ENCODE measurements at places on chromosomes 7 and 10.

DNA sequence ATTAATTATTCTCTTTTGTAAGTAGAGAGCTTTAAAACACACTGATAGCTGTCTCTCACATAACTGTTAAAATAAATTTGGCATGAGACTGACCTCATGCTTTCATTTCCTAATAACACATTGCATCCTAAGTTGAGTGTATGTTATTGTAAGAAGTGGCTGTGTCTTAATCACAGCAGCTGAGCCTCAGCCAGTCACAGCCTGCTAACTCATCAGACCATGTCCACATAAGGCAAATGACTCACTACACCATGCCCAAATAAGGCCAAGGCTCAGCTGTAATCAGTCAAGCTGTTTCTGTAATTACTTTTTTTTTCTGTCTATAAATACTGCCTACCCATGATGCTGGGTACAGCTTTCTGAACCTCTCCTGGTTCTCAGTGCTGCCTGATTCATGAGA is 860.9 kb downstream of the XPNPEP1 start:
- no peak for DNase-seq

DNA sequence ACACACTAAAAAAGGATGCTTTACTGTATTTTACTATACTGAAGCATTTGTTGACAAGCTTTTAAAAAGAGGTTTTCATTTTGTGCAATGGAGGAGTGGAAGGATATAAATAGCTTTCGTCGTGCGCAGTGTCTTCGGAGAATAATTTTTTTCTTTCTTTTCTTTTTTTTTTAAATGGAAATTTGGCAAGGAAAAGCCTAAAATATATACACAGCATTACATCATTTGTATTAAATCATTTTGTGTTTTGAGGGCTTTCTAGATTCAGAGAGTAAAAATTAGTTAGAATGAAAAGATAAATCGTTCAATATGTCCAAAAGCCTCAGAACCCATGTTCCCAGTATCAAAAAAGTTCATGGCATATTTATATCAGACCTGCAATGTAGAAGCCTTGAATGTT is 150.2 kb upstream of the FERD3L start:
- DNase-seq: no peak

GRCh38 chr10:70761031-70761601 is 24.1 kb downstream of the TBATA start:
- no peak for DNase-seq

DNA sequence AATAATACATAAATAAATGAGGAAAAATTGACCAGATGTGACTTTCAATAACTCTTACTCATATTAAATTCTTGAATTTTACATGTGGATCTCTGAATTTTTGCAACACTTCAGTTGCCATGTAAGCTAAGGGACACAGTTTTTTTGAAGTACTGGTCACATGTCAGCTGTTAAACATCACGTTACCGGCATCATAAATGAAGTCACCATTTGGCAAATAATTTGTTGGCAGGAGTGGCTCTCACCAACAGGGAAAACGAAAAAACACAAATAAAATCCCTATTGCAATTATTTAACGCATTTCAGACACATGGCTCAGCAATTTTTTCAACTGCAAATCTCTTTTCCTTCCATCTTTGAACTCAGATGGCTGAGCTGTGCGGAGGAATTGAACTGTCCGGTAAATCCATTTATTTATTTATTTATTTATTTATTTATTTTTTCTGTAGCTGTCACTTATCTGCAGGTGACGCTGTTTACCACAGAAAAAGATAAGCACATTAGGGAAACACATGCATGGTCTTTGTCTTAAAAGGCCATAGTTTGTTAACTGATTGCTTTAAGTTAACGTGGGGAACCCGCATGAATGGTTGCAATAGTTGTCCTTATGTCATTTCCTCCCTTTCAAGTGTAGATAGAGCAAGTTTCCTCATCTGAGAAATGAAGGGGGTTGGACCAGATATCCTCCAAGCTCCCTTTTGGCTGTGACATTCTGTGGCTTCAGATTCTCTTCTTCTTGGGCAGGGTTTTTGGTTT is 64.7 kb upstream of the JAZF1 start:
- DNase-seq: no peak

- DNase-seq: no peak
These were observed 34.8 kb downstream of the ZMIZ1 start for GRCh38 chr10:79103585-79103984.

DNA sequence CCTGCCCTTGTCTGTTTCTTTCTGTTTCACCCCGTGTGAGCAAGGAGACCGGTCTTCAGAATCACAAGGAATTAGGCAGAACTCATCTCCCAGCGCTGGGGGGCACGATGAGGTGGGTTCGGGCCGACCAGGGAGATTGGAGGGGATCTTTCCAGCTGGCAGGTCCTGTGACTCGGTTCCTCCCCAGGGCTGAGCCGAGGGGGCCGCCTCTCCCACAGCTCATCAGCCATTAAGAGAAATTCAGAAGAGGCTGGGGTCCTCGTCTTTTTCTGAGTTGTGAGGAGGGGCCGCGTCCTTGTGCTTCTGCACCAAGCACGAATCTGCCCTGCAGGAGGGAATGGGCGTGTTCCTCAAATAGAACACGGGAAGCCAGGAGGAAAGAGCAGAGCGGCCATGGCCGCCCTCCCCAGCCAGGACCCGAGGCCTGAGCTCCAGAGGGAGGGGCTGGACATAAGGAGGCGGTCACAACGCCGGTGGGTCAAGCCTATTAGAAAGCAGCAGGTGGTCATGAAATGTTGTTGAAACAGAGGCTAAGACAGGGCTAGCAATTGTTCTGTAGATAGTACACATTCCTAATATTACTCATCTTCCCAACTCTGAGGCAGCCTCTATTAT is 125.3 kb downstream of the ADARB2 start:
- DNase-seq: no peak

DNA sequence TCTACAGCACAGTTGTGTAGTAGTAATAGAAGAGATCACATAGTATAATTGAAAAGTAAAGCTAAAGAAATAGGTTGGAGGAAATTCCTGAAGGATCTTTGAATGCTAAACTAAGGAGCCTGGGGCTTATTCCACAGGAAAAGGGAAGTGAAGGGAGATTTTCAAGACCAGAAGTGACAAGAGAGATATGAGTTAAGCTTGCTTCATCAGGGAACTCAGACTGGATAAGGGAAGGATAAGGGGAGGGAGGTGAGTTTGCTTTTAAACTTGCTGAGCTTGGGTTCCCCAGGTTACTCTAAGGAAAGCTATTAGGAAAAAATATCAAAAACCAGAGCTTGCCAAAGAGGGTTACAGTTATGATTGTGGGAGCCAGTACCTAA is 182.4 kb downstream of the RAPGEF5 start:
- no peak for DNase-seq

GRCh38 chr7:107690611-107691010 is 30.0 kb downstream of the SLC26A4 start:
- DNase-seq: no peak

- DNase-seq: no peak
These were observed 208.6 kb upstream of the CCDC6 start for GRCh38 chr10:60114765-60115586.

DNA sequence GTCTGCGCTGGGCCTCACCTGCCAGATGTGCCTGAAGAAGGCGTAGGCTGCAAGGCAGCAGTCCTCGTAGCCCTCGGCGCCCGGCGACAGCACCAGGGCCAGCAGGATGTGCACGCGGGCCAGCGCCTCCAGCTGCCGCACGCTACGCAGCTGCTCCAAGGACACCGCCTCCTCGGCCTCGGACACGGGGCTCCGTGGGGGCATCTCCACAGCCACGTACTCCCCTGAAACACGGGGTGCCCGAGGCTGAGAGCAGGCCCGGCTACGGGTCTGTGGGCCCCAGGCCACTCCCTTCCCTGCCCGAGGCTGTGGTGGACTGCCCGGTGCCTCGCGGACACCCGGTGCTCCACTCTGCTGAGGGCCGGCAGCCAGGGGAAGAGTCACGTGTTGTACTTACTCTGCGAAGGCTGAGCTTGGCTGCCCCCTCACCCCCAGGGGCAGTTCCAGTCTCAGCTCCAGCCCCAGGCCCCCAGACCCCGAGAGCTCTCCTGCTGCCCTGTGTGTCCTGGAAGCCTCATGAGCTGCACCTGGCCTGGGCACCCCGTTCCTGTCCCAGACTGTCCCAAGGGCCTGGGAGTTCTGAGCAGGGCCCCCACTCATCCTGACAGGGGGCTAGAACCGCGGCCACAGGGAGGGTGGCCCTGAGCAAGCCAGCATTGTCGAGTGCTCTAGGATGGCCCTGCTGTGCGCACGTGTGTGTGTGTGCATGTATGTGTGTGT is 62.8 kb downstream of the CFAP46 start:
- no peak for DNase-seq

DNA sequence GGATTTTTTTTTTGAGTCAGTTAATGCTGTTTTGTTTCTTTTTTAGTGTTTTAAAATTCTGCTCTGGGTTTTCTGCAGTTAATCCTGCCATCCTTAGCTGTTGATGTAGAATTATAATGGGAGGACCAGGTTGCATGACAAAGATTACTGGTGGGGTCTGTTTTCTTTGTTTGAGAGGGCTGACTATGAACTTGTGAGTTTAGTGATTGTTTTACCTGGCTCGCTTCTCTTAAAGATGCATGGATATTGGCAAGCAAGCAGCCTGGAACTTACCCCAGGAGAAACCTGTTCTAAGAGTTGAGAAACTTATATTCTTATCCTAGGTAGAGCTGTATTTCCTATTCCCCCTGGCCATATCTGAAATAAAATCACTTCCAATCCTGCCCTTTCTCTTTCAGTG is 727.8 kb downstream of the GRM8 start:
- DNase-seq: no peak

DNA sequence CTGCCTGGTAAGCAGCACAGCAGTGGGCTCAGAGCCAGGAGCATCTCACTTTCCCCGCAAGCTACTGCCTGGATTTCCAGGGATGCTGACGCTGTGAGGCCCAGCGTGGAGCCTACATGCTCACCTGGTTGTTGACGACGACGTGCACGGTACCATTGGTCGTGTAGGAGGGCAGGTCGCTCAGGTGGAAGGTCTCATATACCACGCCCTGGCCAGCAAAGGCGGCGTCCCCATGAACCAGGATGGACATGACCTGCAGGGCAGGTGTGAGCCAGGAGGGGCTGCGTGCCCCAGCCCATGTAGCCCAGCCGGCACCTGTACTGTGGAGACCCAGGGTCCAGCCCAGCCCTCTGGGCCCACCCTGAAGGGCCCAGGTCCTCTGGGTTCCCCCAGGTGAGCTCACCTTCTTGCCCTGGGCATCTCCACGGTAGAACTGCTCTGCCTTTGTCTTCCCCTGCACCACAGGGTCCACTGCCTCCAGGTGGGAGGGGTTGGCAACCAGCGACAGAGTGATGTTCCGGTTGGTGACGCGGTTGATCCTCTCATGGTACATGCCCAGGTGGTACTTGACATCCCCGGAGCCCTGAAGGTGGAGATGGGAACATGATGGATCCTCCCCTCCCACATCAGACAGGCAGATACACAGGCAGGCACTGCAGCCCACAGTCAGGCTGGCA is 15.4 kb downstream of the OGDHL start:
- no peak for DNase-seq

DNA sequence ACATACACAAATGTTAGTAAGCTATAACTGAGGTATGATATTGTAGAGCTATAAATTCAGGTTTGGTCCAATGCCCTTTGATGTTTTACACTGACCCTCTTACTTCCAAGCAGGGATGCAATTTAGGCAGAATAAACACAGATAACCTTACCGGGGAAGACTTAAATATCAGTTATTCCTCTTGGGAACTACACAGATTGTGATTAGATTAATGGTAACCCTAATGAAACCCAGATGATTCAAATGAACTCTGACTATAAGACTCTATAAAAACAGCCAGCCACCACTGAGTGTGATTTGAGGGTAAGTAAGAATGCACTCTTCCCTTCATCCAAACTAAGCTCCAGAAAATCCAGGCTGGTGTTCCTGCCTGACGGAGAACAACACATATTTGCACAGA is 891.1 kb downstream of the NXPH1 start:
- no peak for DNase-seq

- DNase-seq: no peak
These were observed 581 bp downstream of the PTPRZ1 start for GRCh38 chr7:121873289-121874194.

DNA sequence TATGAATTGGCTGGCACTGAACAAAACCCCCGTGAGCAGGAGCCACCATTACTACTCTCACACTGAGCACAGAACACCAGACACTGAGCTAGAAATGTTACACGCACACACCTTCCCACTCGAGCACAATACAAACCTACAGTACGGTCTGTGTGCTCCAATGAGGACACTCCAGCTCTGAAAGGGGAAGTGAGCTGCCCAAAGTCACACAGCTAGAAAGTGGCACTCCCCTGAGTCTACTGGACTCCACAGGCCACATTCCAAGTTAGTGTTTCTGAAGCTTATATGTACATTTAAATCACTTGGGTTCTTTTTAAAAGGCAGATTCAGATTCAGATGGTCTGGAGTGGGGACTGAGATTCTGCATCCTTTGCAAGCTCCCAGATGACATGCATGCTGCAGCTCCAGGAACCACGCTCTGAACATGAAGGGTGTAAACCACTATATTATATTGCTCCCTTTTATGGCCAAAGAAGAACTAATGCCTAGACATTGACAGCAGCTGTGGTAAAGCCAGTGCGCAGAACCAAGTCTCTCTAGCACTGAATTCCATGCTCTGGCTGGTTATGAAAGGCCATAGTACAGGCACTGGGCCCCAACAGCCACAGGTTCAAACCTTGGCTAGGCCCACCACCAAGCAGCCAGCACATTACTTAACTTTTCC is 77.1 kb downstream of the FRMPD2 start:
- DNase-seq: no peak

- no peak for DNase-seq
These were observed 10.5 kb upstream of the ZNF212 start for GRCh38 chr7:149228831-149229471.

GRCh38 chr10:107647462-107647861 is 483.0 kb upstream of the SORCS1 start:
- no peak for DNase-seq

- no peak for DNase-seq
These were observed 383.1 kb upstream of the STEAP1 start for GRCh38 chr7:89771003-89771636.

DNA sequence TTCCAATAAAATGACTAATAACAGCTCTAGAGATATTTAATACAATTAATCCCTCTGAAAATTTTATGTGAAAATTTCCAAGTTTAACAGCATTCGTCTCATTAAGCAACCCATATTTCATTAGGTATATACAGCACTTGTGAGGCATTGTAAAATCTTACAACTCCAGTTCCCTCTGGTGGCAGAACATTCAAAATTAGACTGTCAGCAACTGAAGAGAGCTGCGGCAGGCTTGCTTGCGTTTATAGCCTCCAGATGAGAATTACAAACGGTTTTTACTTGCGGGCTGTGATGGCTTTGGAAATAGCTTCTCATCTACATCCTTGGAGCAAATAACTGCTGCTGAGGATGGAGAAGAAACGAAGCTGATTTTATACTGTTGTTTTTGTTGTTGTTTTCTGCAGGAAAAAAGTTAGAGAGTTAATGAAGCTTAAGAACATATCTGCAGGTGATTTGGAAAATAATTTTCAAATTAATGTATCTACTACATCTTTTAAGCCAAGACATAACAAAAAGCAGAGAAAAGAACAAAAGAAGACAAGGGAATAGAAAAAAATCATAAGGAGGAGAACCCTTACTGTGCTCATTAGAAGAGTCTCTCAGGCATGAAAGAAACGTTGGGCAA is 171.3 kb downstream of the MAGI2 start:
- DNase-seq: no peak
